ENCODE measurements at places on chromosomes 3 and 15.

GRCh38 chr3:77718311-77718710 is 678.4 kb downstream of the ROBO2 start:
- no peak for DNase-seq

DNA sequence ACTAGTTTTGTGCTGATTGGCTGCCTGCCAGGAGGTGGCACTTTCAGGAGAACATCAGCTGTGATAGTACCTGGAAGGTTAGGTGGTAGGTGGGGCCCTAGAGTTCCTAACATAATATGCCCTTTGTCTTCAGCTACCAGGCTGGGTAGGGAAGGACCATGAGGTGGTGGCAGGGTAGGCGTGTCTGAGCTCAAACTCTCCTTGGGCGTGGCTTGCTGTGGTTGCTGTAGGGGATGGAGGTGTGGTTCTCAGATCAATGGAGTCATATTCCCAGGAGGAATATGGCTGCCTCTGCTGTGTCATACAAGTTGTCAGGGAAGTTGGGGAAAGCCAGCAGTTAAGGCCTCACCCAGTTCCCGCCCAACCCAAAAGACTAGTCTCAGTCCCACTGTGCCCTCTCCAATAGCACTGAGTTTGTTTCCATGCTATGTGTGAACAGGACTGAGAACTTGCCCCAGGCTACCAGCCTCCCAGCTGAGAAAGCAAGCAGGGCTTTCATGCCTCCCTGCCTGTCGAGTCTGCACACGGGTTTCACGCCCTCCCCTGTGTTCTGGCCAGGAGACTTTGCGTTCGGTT is 107.7 kb downstream of the CHCHD4 start:
- no peak for DNase-seq

DNA sequence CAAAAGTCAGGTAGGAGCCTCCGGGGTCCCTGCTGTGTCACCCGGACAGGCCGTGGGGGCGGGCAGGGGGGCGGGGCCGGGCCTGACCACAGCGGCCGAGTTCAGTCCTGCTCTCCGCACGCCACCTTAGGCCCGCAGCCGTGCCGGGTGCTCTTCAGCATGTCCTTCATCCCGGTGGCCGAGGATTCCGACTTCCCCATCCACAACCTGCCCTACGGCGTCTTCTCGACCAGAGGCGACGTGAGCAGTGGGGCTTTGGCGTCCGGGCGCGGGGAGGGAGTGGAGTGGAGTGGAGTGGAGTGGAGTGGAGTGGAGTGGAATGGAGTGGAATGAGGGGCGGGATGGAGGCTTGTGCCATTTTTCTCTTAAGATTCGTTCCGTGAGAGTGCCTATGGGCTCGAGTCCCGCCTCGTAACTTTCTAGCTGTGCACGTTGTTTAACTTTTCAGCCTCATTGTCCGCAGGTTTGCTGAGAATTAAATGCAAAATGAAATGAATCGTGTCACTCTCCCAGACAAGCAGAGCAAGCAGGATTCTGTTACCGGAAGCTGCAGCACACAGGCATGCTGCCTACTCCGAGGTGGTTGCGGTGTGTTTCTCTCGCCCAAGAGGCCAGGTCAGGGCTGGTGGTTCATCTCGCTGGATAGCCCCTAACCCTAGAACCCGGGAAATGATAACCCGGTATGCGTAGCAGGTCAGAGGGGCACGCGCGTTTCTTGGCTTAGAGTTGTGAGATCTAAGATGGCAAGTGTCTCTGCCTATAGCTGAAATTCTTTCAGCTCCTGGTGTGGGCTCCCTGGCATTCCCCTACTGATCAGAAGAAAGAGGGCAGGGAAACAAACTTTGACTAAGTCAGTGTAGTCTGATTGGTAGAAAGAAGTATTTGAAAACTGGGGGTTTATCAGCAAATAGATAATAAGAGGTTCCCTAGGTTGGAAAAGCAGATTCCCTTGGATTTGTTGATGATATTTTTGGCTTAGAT is at the start of gene FAH:
Gene FAH, plus strand, starts transcription at position 104 of the 981 bp plus-strand sequence. Its CDS starts 56 bp downstream, at position 160.
- DNase-seq = no peak

GRCh38 chr3:86923071-86923491 is 67.9 kb downstream of the VGLL3 start:
- no peak for DNase-seq

DNA sequence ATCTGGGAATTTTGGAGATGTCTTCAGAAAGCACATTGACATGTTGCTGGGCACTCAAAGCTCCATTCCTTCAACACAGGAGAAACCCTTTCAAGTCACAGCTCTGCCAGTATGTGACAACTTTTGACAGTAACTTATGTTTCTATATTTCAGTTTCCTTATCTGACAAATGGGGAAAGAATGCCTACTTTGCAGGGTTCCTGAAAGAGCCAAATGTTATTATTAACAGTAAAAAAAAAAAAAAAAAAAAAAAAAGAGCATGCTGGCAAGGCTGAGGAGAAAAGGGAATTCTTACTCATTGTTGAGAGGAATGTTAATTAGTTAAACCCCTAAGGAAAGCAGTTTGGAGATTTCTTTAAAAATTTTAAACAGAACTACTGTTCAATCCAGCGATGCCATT is 272.5 kb upstream of the TGFBR2 start:
- DNase-seq = no peak

DNA sequence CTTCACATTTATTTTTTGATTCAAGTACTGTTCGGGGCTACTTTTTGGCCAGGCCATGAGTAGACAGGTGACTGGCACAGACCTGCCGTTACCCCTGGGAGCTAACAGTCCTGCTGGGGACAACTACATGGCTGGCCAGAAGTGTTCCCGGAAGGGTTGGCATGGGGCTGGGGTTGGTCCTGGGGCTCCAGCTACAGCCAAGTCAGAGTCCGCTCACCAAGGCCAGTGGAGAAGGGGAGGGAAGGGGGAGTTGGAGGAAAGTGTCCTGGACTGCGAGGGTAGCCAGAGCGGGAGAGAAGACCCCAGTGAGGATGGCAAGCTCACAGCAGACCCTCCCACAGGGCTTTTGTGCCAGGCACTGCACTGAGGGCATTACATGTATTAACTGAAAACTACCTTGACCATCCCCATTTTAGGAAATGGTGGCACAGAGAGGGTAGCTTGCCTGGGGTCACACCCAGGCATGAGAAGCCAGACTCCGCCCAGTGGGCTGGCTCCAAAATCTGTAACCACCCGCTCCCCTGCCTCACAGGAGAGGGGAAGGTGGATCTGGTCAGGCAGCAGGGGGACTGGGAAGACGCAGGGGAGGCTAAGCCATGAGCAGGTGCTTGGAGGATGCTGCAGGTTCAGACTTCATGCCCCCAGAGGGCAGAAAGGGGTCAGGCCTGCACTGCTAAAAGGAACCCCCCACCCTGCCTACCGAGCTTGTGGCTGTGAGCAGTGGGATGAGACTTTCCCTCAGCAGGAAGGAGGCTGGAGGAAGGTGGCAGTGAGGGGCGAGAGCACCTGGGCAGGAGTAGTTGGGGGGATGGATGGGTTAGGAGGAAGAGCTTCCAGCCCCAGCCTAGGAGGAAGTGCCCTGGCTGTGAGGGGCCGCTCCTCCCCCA is 38.3 kb upstream of the ESYT3 start:
- DNase-seq = peak; percentile 49

GRCh38 chr3:17850448-17850847 is 108.0 kb upstream of the TBC1D5 start:
- no peak for DNase-seq

DNA sequence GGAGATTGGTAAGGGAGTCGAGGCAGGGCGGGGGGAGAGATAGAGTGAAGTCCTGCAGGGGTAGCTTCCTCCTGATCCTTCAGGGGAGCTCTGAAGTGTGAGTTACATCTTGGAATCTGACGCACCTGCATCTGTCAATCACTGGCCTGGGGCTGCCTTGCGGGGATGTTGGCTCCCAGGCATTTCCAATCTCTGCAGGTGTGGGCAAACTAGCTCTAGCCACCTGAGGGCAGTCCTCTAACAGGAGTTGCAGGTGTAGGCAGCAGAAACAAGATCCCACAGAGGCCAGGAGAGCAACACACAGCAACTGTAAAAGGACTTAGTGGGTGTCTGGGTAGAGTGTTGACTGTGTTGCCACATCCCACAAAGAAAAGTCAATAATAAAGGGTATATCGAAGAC is 63.6 kb downstream of the ZNF621 start:
- DNase-seq = no peak

- DNase-seq = no peak
These were observed 104.6 kb upstream of the SKOR1 start for GRCh38 chr15:67720556-67721175.

DNA sequence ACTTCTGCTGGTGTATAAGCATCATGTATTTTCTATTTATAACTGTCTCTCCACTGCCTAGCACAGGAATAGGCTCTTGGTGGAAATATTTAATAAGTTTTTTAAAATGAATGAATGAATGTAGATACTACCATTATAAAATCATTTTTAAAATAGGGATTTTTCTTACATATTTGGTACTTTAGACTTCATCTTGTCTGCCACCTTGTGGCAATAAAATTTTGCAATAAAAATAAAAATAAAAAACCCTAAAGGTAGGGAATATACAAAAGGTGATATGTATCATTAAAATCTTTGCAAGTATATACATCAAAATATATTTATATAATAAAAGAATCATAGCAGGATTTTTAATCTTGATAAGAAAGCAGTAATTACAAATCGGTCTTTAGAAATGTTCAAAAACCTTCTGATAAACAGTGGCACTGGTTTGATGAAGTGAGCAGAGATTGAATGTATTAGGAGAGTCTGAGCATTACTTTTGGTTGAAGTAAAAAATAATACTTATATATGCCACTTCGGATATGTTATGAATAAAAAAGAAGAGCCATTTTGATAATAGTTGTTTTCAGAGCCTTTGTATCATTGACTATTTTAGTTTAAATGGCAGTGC is 95.2 kb downstream of the SPATA16 start:
- no peak for DNase-seq

GRCh38 chr3:28317438-28318022 is 31.0 kb upstream of the ZCWPW2 start:
- no peak for DNase-seq

GRCh38 chr3:44136421-44136820 is 105.3 kb upstream of the TOPAZ1 start:
- DNase-seq = no peak

- no peak for DNase-seq
These were observed 271.4 kb downstream of the TIGIT start for GRCh38 chr3:114565216-114565615.

- no peak for DNase-seq
These were observed 102.9 kb downstream of the SEMA6D start for GRCh38 chr15:47820057-47820746.

DNA sequence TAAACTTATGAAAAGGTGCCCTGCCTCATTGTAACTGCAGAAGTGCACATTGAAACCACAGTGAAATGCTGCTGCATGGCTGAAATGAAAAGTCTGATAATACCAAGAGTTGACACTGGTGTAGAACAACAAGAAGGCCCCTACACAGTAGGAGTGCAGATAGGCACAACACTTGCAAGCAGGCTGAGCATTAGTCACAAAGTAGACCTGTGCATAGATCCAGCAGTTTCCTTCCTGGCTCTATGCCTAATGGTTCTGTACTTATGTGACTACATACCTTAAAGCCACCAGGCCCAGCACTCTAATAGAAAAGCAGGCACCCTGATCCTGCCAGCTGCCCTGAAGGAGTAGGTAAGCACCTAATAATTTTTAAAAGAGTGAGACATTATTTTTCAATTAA is 41.8 kb downstream of the PRR23E start:
- no peak for DNase-seq

- DNase-seq = no peak
These were observed 4.5 kb downstream of the DLEC1 start for GRCh38 chr3:38043486-38043885.

GRCh38 chr3:42844412-42844713 is 31.3 kb downstream of the CYP8B1 start:
- DNase-seq = no peak

DNA sequence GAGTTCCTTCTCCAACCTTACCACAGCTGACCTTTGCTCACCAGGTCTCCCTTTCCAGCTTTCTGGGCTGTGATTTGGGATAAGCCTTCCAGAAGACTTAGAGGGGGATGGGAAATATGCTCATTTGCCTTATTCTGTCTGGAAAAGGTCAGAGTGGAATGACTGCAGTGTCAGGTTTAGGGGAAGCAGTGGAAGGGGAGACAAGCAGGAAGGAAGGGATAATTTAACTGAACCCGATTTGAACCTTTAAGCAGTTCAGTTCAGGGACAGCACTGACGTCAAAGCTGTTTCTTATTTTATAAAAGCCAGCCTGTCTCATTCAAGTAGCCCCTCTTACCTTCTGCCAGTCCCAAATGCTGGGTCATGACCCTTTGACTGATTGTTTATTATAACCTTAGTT is 418.4 kb upstream of the RARB start:
- DNase-seq = no peak

GRCh38 chr3:196159952-196160804 is 51.0 kb downstream of the ZDHHC19 start:
- no peak for DNase-seq

- no peak for DNase-seq
These were observed 26.5 kb upstream of the P2RY12 start for GRCh38 chr3:151410891-151411559.

DNA sequence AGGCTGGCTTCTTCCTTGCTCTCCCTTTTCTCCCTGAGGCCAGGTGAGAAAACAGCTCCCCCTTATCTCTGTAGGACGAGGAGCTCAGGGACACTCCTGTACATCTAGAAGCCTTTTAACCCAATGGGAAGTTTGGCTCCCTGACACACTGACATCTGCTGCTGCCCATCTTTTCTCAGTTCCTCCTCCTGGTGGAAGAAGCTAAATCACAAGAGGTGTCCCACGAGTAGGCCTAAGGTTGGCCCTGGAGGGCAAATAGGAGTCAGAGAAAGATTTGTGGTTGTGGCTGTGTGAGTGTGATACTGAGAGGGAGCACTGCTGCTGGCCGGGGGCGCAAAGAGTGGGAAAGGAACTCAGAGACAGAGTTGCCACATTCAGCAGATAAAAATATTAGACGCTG is 49.5 kb downstream of the ARHGAP31 start:
- DNase-seq = no peak

DNA sequence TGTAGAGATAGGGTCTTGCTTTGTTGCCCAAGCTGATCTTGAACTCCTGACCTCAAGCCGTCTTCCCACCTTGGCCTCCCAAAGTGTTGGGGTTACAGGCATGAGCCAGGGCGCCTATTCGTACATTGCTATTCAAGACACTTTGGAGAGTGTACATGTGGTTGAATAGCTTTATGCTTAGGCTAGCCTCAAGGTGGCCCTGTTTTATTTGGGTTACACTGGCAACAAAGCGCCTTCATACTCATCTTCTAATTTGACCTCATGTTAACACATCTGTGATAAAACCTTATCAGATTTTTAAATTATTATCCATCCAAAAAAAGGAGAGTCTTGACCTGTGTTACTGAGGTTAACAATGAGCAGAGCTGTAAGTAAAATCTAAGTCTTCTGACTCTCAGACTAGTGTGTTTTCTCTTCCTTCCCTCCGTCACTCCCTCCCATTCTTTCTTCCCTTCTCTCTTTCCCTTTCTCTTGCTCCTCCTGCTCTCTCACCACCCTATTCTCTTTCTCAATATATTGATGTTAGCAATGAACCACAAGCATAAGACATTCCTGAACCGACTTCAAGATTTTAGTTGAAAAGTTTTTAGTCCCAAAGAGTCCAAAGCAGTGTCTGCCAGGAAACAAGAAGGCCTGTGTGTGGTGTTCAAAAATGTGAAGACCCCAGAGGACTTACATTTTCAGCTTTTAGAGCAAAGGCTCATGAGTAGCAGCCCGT is 603.7 kb upstream of the CFAP20DC start:
- no peak for DNase-seq
